ENCODE measurements at places on chromosomes 7 and 10.

GRCh38 chr10:70323138-70323696 lies 39.4 kb upstream of the NPFFR1 start:
- no peak for DNase-seq

- no peak for DNase-seq
Measured at GRCh38 chr10:75613685-75614504, 182.5 kb downstream of the LRMDA start.

DNA sequence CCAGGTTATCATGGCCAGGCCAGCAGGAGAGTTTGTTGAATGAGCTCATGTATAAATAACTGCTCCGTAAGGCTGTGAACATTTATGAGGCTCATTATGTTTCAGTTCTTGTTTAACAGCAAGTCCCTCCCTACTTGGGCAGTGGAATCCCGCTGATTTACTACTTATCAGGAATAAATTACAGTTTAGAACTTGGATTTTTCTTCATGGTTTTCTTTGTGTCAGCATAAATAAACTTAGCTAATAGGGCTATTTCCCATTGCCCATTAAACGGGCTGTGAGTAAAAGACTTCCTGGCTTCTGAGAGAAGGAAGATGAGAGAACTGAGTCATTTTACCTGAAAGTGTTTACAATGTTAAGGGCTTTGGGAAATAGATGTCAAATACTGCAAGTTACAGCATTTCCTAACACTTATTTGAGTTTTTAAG lies 701.6 kb upstream of the ANKRD30A start:
- DNase-seq = no peak

DNA sequence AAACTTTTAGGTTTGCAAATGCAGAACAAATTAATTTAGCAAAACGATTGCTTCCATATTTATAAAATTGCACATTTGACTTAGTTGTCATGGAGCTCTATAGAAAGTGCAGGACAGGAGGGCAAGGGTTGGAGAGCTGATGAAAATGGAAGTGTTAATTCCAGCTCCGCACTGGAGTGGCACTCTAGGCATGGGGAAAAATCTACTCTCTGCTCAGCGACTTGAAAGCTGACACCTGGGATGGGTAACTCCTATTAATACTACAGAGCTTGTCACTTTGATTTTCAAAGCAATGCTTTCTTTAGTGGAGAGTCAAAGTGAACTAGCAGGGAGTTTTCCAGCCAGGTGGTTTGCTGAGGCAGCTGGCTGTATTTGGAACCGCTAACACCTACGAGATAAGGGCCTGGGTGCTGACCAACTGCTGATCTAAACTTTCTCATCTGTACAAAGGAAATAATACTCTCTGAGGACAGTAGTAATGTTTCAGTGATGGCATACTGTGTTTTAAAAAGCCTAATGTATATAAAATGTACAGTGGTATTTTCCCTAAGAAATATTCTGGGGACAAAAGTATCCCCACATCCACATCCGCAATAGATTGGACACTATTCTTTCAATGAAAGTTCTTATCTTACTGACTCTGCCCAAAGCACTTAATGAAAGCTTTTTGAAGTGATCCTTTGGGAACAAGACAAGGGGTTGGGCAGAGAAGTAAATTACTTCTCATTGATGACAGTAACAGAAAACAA lies 444.3 kb downstream of the GPAM start:
- no peak for DNase-seq

- no peak for DNase-seq
Measured at GRCh38 chr10:98450618-98451017, 3.9 kb upstream of the HPS1 start.

DNA sequence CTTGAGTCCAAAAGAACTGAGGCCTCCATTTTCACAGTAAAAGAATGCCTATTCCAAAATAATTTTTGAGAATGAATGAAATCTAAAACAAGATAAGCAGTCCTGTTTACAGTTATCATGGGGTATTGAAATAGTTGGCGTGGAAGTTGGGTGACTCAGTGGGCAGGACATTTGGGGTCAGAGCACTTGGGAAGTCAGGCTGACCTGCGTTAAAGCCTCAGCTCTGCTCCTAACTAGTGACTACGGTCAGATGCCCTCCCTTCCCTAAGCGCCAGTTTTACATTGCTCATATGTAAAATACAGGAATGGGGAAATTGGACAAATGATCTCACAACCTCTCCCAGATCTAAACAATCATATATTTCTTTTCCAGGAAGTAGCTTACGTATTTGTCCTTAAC lies 2.3 kb upstream of the PAPSS2 start:
- DNase-seq = peak; percentile 95

GRCh38 chr10:27819781-27820531 lies 74.3 kb upstream of the MKX start:
- DNase-seq = peak; percentile 53

- DNase-seq = no peak
Measured at GRCh38 chr10:75827587-75828021, 396.2 kb downstream of the LRMDA start.

- peak; percentile 68 for DNase-seq
Measured at GRCh38 chr10:130179640-130180039, 43.4 kb downstream of the GLRX3 start.

- DNase-seq = no peak
Measured at GRCh38 chr7:96719164-96719563, 9.5 kb upstream of the SEM1 start.

DNA sequence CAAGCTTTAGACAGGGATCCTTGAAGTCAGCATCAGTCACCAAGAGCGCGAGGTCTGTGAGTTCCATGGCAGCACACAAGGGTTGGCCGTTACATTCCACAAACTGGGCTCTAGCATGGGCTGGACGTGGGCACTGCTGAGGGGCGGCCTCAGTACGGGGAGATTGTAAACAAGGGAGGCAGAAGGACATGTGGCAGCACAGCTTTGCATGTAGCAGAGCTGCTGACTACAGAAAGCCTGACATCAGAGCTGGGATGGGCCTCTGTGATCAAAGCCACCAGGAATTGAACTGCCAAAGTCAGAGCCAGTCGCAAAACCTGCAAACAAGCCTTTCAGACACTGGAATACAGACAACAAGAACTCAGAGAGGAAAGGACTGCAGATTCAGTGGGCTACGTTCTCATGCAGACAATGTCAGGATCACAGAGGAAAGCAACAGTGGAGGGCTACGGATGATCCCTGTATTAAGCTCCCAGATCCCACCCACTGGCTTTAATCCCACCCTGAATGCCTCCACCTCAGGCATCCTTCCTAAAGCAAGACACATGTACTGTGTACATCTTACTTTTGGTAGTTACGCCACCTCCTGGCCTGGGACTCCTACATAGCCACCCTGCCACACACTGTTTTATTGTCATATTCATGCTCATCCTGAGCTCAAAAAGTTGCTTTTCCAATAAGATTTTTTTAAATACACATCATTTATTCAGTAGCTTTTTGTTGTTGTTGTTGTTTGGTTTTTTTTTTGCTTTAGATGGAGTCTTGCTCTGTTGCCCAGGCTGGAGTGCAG lies 291.1 kb upstream of the IMMP2L start:
- no peak for DNase-seq

DNA sequence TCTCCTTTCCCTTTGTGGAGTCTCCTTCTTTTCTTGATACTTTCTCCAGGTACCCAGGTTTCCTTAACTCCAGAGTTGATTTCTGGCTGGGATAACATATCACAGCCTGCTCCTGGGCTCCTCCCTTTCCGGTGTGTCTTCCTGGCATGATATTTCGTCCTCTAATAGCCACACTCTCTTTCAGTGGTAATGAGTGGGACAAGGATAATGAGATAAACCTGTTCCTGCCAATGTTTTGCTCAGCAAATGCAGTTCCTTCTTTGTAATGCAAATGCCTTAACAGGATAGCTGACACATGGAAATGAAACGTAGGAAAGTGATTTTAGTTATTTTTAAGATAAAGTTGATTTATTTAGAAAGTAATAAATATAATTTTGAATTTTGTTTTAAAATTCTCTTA lies 168.6 kb downstream of the NRP1 start:
- DNase-seq = no peak

DNA sequence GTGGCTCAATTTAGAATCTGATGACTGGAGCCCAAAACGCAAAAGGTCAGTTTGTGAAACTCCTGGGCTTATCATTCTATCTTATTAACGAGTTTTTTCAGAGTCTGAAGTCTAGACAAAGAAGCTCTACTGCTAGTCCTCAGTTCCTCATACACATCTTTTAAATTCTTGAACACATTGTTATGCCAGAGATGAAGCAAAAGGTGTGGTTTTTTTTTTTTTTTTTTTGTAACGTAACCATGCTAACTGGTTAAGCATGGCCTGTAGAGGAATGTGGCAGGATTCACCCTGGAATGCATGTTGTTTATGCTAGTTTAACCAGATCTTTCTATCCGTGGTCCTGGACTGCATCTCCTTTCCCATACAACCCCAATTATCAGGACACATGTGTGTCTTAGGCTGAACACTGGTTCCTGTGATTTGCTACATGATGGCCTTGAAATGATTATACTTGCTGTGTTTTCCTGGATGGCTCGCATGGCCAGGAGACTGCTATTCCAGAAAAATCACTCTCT lies 79.3 kb upstream of the MDFIC start:
- no peak for DNase-seq

- no peak for DNase-seq
Measured at GRCh38 chr10:124732931-124733570, 11.1 kb downstream of the FAM53B start.

DNA sequence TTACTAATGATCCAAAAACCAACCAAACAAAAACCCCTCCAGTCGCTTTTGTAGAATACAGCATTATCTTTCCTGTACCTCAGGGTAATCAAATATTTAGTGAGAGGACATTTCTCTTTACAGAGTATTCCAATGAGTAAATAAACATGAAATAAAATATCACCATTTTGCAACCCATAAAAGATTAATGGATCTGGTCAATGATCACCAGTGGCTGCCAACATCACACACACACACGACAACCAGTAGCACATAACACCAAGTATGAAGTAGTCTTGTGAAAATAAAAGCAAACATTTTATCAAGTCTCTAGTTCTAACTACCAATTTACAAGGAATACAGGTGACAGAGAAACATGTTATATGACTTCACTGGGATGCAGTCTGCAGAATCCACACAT lies 188.6 kb upstream of the IMMP2L start:
- DNase-seq = no peak

DNA sequence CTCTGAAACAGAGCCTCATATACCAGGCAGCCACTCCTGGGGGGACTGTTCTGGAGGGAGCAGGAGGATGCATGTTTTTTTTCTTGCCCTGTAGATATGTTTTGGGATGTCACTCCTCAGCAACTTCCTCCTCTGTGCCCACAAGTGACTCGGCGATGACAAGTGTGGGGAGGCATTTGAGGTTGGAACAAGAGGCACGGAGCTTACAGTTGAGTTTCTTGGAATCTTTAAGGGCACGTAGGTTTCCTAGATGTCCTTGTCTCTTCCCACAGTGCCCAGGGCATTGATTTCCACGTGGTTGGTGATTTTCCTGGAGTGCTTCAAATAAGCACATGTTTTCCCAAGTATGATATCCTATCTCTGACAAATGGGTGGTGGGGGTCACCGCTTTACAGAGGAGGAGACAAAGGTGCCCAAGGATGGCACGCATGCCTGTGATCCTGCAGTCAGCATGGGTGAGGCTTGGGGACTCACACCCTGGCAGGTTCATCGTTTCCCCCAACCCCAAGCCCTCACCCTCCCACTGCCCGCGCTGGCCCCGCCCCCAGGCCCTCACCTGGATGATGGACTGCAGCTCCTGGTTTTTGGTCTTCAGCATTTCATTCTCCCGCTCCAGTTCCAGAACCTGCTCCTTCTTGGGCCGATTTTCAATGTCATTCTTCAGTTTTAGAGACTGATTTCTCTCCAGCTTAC lies 95.2 kb upstream of the GNA12 start:
- DNase-seq = peak; percentile 24

GRCh38 chr10:100810835-100811116 lies 65.4 kb downstream of the PAX2 start:
- no peak for DNase-seq

DNA sequence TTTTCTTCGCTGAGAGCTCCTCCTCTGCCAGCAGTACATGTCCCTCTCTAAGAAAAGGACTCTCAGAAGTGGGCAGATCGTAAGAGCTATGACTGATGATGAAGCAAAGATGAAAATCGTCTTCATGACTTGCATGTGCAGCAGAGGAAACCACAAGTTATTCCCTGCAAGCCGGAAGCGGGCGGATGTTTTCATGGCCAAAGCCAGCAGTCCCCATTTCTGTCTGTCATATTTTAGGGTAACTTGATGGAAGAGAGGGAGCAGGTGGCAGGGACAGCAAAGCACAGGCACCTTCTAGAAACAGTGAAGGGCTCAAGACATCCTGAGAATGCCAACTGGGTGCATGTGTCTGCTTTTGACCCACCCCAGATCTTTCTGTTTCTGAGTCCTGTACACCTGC lies 19.9 kb downstream of the KLF6 start:
- peak; percentile 72 for DNase-seq

DNA sequence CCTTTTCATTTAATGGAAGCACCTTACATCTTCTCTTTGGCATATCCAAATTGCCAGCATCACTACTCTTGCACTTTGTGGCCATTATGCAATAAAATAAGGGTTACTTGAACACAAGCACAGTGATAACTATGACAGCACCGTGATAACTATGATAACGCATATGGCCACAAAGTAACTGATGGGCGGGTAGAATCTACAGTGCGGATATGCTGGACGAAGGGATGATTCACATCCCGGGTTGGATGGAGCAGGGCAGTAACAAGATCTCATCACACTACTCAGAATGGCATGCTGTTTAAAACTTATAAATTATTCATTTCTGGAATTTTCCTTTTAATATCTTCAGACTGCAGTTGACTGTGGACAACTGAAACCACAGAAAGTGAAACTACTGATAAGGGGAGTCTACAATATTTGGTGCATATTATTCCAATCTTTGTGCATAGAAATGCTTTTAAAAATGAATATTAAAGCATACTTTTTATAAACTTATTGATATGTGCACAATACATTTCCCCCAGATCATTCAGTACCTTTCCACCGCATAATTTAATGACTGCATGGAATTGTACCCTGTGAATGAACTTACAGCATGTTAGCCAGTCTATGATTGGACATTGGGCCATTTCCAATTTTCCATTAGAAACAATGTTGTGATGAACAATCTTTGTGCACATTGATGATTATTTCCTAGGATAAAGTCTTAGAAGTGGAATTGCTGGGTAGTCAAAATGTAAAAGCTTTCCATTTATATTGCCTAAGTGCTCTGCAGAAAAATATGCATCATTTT lies 136.4 kb downstream of the WNT2 start:
- DNase-seq = peak; percentile 71
